ENCODE measurements at places on chromosomes 7 and 10.
A peak's percentile ranks its signal among the peaks of the same experiment; 100 is the strongest.

DNA sequence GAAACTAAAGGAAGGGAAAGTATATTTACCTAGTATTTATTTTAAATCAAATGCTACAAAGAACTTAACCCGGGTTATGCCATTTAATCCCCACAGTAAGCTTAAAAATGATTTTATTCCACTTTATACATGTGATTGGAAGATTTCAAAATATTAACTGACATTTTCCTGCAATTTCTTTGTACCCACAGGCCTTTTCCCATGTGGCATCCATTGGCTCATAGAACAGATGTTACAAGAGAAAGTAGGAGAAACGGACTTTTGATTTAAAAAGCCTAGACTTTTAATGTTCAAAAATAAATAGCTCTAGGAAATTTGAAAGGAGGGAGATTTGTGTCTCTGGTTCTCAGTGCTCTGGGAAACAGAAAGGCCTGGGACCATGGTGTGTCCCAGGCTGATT is 807.9 kb downstream of the KCNMA1 start:
- DNase-seq, result no peak

GRCh38 chr10:89861199-89861573 is 159.8 kb downstream of the KIF20B start:
- DNase-seq, result no peak

DNA sequence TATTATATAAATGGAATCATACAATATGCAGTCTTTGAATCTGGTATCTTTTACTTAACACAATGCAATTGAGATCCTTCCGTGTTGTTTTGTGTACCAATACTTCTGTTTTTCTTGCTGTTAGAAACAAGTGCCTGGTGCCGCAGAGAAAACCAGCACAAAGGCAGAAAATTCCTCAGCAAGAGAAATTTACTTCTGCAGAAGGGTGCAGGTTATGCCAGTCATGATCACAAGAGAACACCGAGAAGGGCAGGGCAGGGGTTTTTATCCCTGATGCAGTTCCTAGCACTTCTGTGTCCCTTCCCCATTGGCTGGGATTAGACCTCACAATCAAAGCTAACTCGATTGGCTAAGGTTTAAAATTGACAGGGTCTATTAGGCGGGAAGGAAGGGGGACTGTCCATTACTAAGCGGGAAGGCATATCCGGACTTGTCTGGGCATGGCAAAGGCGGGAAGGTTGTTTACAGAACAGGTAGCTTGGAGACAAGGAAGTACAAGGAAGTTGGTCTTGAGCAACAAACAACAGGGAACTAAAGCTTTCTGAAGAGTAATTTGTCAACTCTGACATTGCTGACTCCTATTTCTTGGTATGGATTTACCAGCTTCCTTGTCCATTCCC is 2.4 kb upstream of the ZNF33B start:
- no peak for DNase-seq

GRCh38 chr7:108062250-108063014 is 59.5 kb upstream of the LAMB1 start:
- DNase-seq, result no peak

GRCh38 chr10:132197271-132198067 is 10.7 kb downstream of the DPYSL4 start:
- no peak for DNase-seq

DNA sequence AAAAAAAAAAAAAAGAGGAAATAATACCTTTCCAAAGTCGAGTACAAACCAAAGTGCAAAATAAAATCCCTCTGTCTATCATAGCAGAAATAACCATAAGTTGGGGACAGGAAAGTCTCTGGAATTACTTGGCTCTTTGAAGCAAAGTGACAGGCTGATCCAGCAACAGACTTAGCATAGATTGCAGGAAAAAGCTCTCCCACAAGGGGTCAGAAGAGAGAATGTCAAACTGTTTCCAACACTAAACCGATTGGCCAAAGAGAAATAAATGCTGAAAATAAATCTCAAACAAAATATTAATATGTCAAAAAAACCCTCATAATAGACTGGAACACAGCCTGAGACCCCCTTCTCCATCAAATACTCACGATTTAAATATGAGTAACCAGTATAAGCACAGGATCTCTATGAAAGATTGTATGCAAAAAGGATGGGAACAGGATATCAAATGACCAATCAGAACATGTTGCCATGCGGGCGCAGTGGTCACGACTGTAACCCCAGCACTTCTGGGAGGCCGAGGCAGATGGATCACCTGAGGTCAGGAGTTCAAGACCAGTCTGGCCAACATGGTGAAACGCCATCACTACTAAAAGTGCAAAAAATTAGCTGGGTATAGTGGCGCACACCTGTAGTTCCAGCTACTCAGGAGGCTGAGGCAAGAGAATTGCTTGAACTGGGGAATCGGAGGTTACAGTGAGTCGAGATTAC is 1000.7 kb upstream of the LRRN3 start:
- peak; percentile 18 for DNase-seq

DNA sequence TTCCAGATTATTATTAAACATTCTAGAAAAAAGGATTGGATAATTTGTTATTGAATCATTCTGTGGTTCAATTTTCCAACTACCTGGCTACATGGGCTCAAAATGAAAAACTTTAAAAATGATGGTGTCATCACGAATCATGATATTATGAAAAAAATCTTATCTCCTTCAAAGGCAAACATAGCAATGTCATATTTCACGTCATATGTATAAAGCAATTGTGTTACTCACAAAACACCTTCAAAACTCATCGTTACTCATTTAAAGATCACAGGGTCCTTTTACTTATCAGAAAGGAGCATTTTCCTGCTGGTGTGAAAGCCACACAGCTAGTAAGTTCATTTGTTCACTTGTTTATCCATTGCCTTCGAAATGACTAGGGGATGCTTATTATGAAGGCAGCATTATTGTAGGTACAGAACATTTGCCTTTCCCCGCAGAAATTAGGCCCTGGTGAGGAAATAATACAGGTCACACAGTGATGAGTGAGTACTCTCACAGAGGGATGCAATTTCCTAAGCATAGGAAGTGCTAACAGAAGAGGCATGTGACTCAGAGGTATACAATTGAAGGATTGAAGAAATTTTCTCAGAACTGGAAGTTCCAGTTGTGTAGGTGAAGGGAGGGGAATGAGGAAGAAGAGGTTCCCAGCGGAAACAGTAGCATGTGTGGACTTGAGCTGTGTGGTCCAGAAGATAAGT is 478.7 kb downstream of the INHBA start:
- DNase-seq, result peak; percentile 21

GRCh38 chr7:68787566-68787965 is 810.7 kb upstream of the AUTS2 start:
- no peak for DNase-seq

GRCh38 chr10:108090476-108091215 is 926.1 kb upstream of the SORCS1 start:
- DNase-seq, result no peak

GRCh38 chr10:31171402-31172083 is 139.9 kb upstream of the ZNF438 start:
- DNase-seq, result no peak

- no peak for DNase-seq
These were observed 650.4 kb downstream of the NXPH1 start for GRCh38 chr7:9083837-9084236.

Measured in kidney capillary endothelial cell (primary cell).